ENCODE measurements at places on chromosomes 5 and 9.
A peak's percentile ranks its signal among the peaks of the same experiment; 100 is the strongest.

GRCh38 chr9:82109626-82110025 is 121.1 kb downstream of the SPATA31D1 start:
- no peak for DNase-seq

DNA sequence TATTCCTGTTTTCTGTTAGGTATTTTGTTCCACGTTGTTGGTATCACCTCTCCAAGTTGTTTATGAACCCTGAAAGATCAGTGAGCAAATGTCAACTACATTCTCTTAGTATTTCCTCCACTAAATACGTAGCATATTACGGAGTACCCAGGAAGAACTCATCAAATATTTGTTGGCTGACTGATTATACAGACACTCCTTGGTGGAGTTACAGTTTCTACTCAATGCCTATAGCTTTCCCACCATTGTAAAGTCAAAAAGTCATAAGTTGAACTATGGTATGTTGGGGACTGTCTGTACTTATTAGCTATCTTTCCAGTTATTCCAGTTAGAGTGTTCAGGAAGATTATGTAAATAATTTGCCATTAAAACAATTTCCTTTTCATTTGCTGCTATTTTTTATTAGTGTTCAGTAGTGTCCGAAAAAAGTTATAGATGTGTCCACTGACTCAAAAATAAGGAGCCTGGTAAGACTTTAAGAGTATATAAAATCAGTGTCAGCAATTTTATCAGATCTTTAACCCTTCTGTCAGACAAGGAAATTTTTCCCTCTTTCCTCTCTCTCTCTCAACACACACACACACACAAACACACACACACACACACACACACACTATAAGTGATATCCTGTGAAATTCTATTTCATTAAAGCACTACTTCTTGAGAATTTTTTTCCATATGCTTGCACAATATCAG is 6.8 kb upstream of the APBA1 start:
- no peak for DNase-seq

- no peak for DNase-seq
Observed at GRCh38 chr5:97923997-97924396, 741.0 kb upstream of the RIOK2 start.

DNA sequence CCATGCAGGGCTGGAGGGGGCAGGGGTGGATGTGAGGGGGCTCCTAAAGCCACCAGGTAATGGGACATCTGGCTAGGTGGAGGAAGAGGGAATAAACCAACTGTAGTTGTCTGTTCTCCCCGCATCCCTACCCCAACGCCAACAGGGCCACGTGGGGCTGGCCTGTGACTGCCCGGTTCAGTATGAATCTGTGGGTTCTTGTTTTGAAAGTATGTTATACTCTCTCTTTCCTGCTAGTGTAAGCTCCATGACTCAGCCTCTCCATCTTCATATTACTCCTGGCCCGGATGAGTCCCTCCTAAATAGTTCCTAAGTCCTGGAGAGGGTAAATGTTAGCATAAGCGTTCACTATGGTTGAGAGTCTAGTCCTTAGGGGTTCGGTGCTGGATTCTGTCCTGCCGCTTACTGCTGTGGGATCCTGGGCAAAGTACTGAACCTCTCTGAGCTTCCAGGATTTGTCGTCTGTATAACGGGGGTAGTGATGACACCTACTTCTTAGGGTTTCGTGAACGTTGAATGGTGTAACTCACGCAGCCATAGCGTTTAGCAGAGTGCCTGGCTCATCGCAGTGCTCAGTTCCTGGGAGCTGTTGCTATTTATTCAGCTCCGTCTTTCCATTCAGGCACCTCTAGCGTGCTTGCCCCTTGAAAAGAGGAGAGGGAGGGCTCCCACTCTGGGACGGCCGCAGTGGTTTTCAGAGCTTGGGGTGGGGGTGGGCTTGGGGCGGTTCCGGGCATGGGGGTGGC is 28.8 kb downstream of the LHX2 start:
- DNase-seq = no peak

DNA sequence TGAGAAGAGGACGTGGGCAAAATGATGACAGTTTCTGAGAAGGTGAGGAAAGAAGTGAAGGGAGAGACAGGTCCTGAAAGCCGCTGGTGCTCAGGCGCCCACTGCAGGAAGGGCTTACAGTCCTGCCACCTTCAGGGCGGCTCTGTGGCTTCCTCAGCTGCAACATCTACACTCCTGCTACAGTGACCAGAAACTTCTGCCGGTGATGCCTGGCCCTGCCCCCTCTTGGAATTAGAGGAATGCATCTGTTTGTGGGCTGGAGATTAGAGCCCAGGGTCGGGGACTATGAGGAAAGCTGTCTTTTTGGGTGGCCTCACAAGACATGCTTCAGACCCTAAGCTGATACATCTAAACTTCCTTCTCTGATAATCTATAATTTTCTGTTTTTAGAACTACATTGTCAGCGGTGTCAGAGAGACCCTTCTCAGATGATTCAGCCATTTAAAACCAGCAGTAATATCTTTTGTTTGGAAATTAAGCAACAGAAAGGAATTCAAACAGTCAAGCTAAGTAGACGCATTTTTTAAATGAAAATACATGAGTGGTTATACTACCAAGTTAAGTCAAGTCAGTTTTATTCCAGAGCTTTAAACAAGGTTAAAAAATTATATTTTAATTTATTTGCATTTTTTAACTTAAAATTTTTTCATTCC is 30.4 kb downstream of the PRDM6 start:
- no peak for DNase-seq

DNA sequence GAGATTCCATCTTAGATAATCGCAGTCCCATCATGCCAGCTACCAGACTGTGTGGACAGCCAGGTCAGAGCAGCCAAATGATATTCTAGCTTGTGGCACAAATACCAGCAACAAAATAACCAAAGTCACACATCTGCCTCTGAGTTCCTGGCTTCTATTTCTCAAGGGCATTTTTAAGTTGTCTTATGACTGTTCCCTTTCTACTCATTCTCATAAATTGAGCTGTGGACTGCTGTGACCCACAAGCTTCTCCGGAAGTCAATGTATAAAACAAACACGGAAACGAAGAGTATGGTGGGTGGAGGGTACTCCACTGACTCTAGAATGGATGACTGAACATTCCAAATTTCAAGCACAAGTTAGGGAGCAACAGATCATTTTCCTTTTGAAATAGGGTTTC is 43.9 kb downstream of the PDCD1LG2 start:
- no peak for DNase-seq

DNA sequence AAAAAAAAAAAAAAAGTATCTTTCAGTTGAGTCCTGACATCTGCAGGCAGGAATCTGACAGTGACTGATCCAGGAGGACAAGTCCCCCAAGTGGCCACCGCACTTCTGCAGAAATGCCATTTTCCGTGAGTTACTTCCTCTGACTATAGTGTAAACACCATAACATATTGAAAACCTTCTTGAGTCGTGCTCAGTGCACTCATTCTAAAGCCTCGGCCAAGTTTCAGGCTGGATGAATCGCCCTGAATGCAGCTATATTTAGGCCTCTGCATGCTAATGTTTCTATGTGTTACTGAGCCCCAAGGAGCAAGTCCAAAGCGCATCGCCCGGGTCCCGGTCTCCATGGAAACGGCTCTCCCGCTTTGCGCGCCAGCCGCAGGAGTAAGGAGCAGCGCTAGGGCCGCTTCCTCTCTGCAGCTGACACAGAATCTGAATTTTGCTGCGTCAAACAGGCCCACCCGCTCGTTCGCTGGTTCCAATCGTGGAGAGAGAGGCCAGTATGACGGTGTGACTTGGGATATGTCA is 335.4 kb downstream of the MSX2 start:
- DNase-seq = no peak

- DNase-seq = peak; percentile 27
Observed at GRCh38 chr5:154179846-154180710, 10.5 kb upstream of the GALNT10 start.

- no peak for DNase-seq
Observed at GRCh38 chr5:159386028-159386711, 55.9 kb upstream of the IL12B start.

DNA sequence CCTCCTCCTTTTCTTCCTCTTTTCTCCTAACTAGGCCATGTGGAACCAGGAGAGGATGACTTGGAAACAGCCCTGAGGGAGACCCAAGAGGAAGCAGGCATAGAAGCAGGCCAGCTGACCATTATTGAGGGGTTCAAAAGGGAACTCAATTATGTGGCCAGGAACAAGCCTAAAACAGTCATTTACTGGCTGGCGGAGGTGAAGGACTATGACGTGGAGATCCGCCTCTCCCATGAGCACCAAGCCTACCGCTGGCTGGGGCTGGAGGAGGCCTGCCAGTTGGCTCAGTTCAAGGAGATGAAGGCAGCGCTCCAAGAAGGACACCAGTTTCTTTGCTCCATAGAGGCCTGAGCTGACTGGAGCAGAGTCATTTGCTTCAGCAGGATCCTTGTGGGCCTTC is 13.7 kb downstream of the NUDT2 start:
- DNase-seq = no peak

DNA sequence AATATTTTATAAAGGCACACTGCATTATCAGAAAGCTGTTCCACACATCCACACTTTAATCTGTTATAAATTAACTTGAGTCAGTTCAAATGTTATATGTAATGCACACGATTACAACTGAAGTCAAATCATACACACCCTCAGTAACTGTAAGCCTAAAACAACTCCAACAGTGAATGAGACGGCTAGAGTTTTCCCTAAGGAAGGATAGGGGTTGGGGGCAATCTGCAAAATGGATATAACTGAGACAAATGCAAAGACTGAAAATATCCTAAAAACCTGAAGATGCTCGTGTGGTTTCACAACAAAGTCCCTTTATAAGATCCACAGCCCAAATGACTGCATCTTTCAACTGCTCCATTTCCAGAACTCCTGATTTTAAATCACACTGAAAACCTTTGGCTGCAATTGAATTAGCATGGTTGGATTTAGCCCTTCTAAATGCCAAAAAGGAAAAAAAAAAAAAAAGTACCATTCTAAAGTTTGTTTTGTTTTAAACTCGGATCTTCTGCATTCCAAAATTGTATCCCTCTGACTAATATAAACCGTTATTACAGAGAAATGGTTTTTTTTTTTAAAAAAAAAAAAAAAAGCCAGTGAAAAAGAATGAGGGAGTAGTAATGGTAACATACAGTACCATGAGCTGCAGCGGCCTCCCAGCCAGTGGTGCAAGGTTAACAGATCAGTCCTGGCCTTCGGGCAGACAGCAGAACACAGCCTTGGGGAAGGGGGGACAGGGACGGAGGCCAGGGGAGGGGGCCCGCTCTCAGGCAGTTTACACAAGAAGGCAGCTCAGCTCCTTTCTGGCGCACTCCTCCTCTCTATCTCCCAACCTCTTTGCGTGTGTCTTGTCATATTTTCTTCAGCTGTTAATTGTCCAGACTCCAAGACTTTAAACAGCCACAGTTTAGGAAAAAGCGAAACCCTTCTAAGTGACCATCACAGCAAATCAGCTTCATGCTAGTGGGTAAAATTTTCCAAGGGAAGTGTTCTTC is 166.1 kb downstream of the BNC2 start:
- DNase-seq = no peak

DNA sequence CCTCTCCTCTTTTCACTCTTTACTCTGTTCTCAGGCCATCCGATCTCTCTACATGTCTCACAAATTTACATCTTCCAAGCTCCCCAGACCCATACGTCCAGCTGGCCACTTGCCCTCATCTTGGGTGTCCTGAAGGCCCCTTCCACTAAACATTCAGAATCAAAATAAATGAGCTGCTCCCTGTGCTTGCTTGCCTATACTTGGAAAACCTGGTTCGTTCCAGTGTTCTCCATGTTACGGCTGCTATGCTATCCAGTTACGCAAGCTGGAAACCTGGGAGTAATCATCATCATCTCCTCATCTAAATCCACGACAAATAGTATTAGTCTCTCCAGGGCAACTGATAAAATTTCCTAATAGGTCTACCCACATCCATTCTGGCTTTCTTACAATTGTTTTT is 165.0 kb upstream of the FBXL17 start:
- no peak for DNase-seq

GRCh38 chr5:32511776-32512374 is 67.3 kb upstream of the ZFR start:
- no peak for DNase-seq

DNA sequence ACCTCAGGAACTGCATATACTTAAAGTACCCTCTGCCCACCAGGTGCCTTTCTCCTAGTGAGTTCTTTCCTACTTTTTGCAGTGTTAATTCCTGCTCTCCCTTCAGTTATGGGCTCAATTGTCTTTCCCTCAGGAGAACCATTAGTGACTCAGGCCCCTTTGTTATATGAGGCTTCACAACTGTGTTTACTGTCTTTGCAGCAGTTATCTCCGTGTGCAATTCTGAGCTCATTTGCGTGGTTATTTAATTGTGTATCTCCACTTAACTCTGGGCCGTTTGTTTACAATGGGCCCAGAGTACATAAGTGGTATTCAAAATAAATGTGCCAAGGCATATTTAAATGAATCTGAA is 9.6 kb downstream of the FBXO38 start:
- no peak for DNase-seq
